GM23248 (cell line): ENCODE measurements at places on chromosomes 3 and 15.

- H3K36me3 ChIP-seq, result no peaks in the 10 kb centered on the region
- peak; percentile 85 for DNase-seq
- no peak overlapping the region for H3K4me3 ChIP-seq
- peak overlapping the region; percentile 42 for H3K27ac ChIP-seq
Measured at GRCh38 chr3:194277786-194278130, 73.4 kb downstream of the CPN2 start.

DNA sequence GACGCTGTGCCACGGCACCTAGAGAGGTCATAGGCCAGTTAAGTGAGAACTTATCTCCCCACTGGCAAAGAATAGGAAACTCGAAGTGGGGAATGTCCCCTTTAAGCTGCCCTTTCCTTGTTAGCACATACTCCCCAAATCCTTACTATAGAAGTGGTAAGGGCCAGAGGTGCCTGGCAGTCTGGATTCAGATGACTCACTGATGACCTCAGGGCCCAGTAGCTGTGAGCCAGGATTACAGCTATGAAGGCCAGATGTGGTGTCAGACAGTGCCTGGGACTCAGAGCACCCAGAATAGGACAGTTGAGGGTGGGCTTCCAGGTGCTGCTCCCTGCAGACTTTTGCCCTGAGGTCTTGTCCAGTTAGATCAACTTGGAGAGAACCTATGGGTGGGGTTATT, 37.7 kb downstream of the PDIA5 start:
- no peaks in the 10 kb centered on the region for H3K27me3 ChIP-seq
- no peak overlapping the region for H3K4me3 ChIP-seq
- peaks cover 27% of the 10 kb centered on the region for H3K4me1 ChIP-seq
- H3K27ac ChIP-seq, result peak overlapping the region; percentile 64
- DNase-seq, result peak; percentile 93
- peaks cover 31% of the 10 kb centered on the region for H3K36me3 ChIP-seq

DNA sequence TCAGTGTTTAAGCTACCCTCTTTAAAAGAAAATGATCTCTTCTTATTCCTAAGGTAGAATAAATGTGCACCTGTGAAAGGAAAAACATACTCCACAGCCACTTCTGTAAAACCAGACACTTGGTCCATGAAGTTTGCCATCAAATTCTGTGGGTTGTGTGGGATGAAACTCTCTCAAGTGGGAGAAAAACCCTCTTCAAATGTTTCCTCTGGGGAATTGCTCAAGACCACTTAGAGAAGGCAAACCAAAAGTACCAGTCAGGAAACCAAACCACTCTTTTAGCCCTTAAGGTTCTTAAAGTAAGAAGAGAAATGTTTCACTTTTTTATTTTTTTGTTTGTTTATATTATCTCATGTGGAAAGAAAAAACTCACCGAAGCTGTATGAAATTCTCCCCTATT, 1.2 kb downstream of the COL8A1 start:
- H3K27ac ChIP-seq, result no peak overlapping the region
- no peaks in the 10 kb centered on the region for H3K36me3 ChIP-seq
- peak overlapping the region; percentile 73 for H3K4me3 ChIP-seq
- DNase-seq, result peak; percentile 48

DNA sequence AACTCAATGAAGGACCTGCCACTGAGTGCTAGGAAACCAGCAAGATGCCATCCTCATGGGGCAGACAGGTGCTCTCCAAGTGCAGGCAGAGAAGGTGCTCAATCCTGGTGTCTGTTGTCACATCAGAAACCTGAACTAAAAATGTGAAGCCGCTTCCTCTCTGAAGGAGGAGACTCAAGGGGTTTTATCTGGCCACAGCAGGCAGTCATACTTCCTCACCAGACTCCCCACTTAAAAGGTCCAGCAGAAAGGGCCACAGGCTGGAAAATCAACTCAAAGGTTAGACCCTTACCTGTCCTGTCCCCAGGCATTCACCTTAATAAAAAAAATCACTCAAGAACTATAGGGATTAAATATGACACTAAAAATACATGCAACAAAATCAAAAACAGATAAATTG, 4.8 kb downstream of the CCDC12 start:
- no peak overlapping the region for H3K27ac ChIP-seq
- DNase-seq, result no peak
- no peaks in the 10 kb centered on the region for H3K27me3 ChIP-seq
- H3K4me3 ChIP-seq, result no peak overlapping the region
- H3K36me3 ChIP-seq, result no peaks in the 10 kb centered on the region

DNA sequence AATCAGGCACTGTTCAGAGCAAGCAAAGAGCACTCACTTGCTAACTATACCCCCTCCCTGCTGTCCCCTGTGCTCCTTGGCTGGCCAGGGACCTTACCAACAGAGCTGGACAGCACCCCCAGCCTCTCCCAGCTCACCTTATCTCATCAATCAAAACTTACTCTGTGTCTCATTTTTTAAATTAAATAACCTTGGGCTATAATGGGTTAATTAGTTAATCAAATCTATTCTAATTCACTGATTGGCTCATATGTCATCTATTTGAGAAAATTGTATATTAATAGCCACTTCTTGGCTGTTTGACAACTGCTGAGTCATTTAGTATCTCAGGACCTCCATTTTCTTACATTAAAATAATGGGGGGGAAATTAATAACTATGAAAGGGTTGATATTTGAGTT, 22.9 kb downstream of the IL5RA start:
- H3K27ac ChIP-seq, result no peak overlapping the region
- no peaks in the 10 kb centered on the region for H3K27me3 ChIP-seq
- H3K4me3 ChIP-seq, result no peak overlapping the region
- no peak for DNase-seq
- no peaks in the 10 kb centered on the region for H3K4me1 ChIP-seq
- H3K36me3 ChIP-seq, result no peaks in the 10 kb centered on the region

- H3K27ac ChIP-seq, result no peak overlapping the region
- no peaks in the 10 kb centered on the region for H3K27me3 ChIP-seq
- H3K36me3 ChIP-seq, result no peaks in the 10 kb centered on the region
- DNase-seq, result peak; percentile 23
- no peak overlapping the region for H3K4me3 ChIP-seq
- H3K4me1 ChIP-seq, result no peaks in the 10 kb centered on the region
Measured at GRCh38 chr3:23376516-23377248, 173.6 kb downstream of the UBE2E2 start.

GRCh38 chr3:154849408-154849807, 230.7 kb upstream of the MME start:
- no peaks in the 10 kb centered on the region for H3K4me1 ChIP-seq
- no peaks in the 10 kb centered on the region for H3K27me3 ChIP-seq
- no peak overlapping the region for H3K27ac ChIP-seq
- no peak for DNase-seq
- no peak overlapping the region for H3K4me3 ChIP-seq
- no peaks in the 10 kb centered on the region for H3K36me3 ChIP-seq

GRCh38 chr3:125143982-125144652, 68.4 kb downstream of the SLC12A8 start:
- H3K27me3 ChIP-seq, result no peaks in the 10 kb centered on the region
- H3K36me3 ChIP-seq, result no peaks in the 10 kb centered on the region

- DNase-seq, result no peak
- H3K27me3 ChIP-seq, result no peaks in the 10 kb centered on the region
- H3K4me3 ChIP-seq, result no peak overlapping the region
Measured at GRCh38 chr15:52382647-52383046, 87.0 kb upstream of the MYO5C start.

- no peak overlapping the region for H3K27ac ChIP-seq
- no peak overlapping the region for H3K4me3 ChIP-seq
- 0 out of 2 replicates have a peak, but pooled peaks cover 4% of the 10 kb centered on the region for H3K4me1 ChIP-seq
- DNase-seq, result peak; percentile 81
- H3K27me3 ChIP-seq, result no peaks in the 10 kb centered on the region
Measured at GRCh38 chr15:38028869-38029268, 94.4 kb downstream of the TMCO5A start.
